ENCODE measurements at places on chromosomes 4 and X.

DNA sequence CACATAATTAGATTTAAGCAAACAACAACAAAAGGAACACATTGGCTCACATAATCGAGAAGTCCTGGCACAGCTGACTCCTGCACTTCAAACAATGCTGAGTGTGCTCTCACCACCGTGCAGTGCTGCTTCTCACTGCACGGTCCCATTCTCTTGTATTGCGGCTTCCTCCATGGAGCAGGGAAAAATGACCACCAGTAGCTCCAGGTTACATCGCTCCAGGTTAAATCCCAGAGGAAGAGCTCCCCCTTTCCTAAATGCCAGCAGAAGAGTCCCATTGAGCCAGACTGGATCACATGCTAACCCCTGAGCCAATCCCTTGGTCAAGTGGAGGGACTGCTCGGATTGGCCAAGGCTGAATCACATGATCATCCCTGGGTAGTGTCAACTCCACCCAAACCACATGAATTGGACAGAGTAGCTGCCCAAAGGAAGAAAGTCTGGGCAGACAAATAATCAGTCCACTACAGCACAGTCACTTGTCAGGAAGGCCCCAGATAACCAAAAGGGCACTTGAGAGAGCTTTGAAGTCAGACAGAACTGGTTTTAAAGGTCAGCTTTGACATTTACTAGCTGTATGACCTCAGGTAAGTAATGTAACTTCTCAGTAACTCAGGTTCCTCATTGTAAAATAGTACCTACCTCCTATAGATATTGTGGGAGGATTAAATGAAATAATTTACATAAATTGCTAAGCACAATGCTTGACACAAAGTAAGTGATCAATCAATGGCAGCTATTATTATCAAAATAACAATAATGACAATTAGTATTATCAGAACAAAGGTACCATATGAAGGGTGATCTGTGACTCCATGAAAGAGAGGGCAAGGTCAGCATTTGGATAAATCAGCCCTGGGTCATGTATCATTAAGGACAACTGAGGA is 14.3 kb downstream of the TEC start:
- no peak for DNase-seq

GRCh38 chrX:48025561-48025960 is 18.8 kb downstream of the SPACA5 start:
- peak; percentile 74 for DNase-seq

GRCh38 chr4:163493643-163494359 is 689 bp upstream of the TMA16 start:
- no peak for DNase-seq

DNA sequence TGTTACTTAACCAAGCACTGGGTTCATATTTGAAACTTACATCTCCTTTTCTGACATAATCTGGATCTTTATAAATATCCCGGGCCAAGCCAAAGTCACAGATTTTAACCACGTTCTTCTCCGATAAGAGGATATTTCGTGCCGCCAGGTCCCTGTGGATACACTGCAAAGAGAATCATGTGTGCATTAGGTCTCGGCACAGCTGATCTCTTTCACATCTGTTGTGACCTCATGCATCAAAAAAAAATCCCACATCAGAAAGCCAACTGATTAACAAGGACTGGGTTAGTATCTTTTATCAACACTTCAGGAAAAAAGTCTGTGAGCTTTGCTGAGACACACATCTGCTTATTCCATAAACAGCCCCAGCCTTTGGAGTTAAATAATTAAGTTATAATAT is 35.5 kb downstream of the KDR start:
- no peak for DNase-seq

- no peak for DNase-seq
Observed at GRCh38 chr4:7207628-7208231, 15.4 kb downstream of the SORCS2 start.

All from hepatocyte (in vitro differentiated cells).